ENCODE measurements at places on chromosomes 1 and 21. TPM values are rescaled to one million over a fixed set of nuclear protein-coding genes. Genes with fewer than 3 reads are reported as not detected.

DNA sequence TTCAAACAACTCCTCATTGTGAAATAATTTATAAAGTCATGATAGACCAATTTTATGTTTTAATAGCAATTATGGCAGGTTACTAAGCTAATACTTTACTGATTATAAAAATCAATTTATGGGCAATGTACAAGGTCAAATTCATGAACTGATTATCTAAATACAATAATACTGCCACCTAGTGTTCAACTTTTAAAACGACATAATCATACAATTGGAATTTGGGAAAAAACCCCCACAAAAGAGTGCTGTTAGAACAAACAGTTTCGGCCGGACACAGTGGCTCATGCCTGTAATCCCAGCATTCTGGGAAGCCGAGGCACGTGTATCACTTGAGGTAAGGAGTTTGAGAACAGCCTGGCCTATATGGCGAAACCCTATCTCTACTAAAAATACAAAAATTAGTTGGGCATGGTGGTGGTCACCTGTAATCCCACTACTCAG is 14.0 kb downstream of the GTF2B start:
- no peak for DNase-seq

DNA sequence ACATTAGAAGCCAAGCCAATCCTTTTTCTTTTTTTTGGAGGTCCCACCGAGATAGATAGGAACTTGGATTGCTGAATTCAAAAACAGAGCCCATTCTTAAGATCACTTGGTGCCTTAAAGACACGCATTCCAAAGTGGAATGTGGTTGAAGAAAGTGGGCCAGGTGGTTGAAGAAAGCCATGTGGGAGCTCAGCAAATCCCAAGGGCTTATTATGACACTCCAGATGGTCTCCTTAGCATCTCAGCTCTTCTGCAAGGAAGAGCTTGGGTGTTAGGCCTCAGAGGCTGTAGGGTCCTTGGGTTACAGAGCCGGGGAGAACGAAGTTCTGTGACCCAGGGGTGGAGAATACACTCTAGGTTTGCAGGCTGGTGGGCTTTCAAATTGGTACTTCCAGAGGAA is 13.5 kb downstream of the TOR3A start:
- DNase-seq, result no peak

DNA sequence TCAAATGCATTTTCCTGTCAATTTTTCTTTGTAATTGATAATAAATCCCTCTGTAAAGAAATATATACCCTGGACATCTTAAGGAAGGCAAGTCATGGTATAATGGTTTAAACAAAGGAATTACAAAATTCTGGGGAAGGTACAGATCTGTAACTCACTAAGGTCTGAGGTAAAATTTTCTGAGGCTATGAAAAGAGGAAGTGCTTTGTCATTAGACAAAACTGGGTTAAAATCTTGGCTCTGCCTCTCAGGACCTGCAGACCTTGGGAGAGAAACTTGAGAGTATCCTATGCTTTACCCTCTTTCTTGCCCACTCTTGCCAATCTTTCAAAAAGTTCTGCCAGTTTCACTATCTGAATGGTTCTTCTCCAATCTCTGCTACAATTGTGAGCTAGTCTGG is 26.8 kb upstream of the BEND5 start:
- DNase-seq, result no peak

GRCh38 chr1:32818804-32819541 is 1.5 kb downstream of the S100PBP start:
- DNase-seq, result no peak

DNA sequence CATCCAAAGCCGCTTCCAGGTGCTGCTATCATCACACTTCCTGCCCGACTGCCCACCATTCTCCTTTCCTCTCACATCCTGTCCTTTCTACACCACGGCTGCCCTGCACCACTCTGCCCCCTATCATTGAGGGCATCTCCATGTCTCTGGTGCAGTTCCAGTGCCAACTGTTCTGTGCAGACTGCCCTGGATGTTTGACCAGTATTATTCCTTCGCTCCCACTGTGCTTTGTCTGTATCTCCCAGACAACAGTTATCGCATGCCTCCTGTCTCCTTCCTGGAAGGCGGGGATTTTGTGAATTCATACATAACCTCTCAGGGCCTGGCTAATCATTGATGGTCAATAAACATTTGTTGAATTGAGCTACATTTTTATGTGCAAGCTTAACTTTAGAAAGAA is 63.6 kb upstream of the GNG12 start:
- DNase-seq, result no peak

DNA sequence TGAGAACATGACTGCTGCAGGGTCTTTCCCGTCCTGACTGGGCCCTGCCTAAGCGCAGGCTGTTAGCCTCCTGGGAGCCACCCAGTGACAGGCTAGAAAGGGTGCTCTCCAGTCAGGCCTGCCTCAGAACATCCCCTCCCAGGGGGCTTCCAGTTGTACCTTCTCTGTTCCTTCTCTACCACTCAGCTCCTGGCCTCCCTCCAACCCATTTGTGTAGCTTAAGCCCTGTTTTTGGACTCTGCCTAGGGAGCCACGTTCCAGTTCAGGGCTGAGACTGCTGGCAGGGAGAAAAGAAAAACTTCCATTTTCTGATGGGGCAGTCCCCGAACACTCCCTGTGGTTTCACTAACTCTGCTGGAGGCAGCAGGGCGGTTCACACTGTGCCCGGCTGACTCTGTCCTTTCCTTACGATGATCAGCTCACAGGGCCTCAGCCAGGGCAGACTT is 15.3 kb upstream of the POU3F1 start:
- DNase-seq, result no peak

GRCh38 chr1:238681451-238681850 is 704.9 kb upstream of the CHRM3 start:
- no peak for DNase-seq

GRCh38 chr1:171286032-171286705 is 27.8 kb upstream of the FMO4 start:
- no peak for DNase-seq

AK4 gene
- 175 TPM for total RNA-seq

PTPN7 gene
- total RNA-seq, result not detected

SPATA1 gene
- 1.1 TPM for total RNA-seq

C4BPB gene
- not detected for total RNA-seq

LORICRIN gene
- total RNA-seq, result not detected

Measured in H1 (cell line).